NCI-H2081 treated with DMSO at 0.1 percent for 48 hours (cell line): ENCODE measurements at places on chromosomes 7 and 10.

GRCh38 chr10:72311667-72312066, 37.9 kb downstream of the DDIT4 start:
- no peak for DNase-seq

DNA sequence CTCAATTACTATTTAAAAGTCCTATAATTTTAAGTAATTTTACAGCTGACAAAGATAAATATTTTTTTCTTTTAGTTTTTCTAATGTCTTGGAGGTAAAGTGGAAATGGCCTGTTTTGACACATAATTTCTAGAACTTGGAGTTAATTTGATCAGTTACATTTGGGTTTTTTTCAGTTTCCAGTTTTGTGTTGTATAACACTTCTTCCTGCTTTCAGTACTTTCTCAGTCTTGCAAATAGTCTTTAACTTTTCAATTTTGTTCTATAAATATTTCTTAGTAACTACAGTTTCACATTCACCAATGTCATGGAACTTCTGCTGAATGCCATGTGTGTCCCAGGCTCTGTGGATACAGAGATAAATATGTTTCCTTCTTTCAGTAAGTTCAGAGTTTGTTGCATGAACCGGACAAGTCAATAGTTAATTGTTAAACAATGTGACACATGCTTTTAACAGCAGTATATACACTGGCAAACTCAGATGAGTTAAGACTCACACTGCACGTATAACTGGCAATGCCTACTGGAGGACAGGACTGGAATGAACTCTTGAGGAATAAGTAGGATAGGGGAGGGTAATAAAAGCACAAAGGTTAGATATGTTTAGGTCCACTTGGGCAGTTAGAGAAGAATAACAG, 4.6 kb downstream of the SHOC2 start:
- DNase-seq: no peak

GRCh38 chr7:12800486-12800885, 113.1 kb downstream of the ARL4A start:
- no peak for DNase-seq

- DNase-seq: no peak
Measured at GRCh38 chr10:77357185-77357584, 280.4 kb downstream of the KCNMA1 start.

DNA sequence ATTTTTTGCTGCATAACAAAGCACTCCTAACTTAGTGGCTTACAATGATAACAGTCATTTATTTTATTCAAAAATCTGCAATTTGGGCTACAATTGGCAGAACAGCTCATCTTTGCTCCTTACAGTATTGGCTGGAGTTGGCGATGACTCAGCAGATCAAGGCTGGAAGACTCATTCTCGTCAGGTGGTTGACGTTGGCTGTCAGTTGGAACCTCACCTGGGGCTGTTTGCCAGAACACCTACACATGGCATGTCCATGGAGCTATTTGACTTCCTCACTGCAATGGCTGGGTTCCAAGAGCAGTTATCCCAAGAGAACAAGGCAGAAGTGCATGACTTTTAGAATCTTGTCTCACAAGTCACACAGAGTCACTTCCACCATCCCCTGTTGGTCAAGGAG, 75.1 kb downstream of the NOD1 start:
- no peak for DNase-seq

DNA sequence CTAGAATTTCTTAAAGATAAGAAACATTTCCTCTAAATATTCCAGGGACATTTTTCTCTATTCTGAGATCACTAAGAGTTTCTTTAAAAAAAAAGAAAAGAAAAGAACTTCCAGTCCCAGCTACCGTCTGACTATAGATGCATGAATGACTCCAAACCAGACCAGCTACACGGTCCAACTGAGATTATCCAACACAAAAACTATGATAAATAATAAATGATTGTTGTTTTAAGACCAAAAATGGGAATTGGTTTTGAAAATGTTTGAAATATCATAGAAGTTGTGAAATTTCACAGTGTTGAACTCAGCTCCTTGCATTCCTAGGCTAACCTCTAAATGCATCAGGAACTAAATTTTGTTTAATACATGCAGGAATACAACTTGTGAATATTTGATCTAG, 1619.6 kb upstream of the LRRTM3 start:
- DNase-seq: no peak

DNA sequence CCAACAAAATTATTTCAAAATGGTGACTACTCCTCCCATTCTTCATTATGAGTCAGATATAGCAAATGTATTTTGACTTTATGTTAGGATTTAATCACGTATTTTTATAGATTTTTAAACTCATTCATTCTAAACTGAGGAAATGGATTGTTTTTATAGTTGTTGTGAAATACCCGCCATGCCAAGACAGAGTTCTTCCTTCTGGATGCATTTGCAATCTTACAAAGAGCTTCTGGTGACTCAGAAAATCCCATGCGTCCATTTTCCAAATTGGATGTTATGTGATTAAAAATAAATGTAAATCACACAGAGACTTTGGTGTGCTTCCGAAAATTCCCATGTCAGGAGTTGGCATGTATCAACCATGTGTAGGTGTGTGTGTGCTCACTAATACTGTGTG, 179.3 kb downstream of the TRIL start:
- DNase-seq: no peak

GRCh38 chr7:148037044-148037443, 553.5 kb upstream of the C7orf33 start:
- DNase-seq: no peak
